ENCODE measurements at places on chromosomes 11 and 22. TPM values are rescaled to one million over a fixed set of nuclear protein-coding genes. Genes with fewer than 3 reads are reported as not detected.

Gene ZDHHC24
- total RNA-seq = 6.3 TPM

Gene MPEG1
- 15.8 TPM for total RNA-seq

Gene TRIM49
- not detected for total RNA-seq

Gene FXYD6
- total RNA-seq = 253 TPM

Gene C11orf52
- not detected for total RNA-seq

Gene TSGA10IP
- total RNA-seq = 0.39 TPM

Gene INSC
- total RNA-seq = 13.9 TPM

Gene LRRC75B
- 24.8 TPM for total RNA-seq

Gene SERHL2
- total RNA-seq = 2.7 TPM
